HepG2 (cell line): ENCODE measurements at places on chromosomes 11 and 22.

- DNase-seq, result no peak
Observed at GRCh38 chr11:115581871-115582639, 77.8 kb upstream of the CADM1 start.

GRCh38 chr22:45790401-45790800 is 118.8 kb downstream of the ATXN10 start:
- no peak for DNase-seq

DNA sequence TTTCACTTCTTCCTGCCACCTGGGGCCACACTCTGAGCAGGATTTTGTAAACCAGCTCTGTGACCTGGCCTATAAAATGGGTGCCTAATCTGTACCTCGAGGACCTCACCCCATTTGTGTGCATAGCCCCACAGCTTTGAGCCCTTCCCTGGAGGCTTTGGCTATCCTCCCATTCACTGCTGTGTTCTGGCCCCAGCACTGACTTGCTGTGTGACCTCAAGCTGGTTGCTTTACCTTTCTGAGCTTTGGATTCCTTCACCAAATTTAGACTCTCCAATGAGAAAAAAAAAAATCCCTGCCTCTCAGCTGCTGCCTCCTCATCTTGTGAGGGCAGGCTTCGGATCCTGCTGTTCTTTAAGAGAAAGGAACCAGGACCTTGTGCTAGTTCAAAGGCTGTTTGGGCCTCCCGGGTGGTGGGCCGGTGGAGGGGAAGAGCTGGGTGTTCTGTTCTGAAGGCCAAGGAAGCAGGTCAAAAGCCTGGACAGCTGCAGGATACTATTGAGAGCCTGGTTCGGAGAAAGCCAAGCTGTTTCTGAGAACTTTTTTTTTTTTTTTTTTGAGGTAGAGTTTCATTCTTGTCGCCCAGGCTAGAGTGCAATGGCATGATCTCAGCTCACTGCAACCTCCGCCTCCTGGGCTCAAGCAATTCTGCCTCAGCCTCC is 1.1 kb upstream of the PYGM start:
- DNase-seq, result no peak

GRCh38 chr11:12757416-12757815 is 83.2 kb downstream of the TEAD1 start:
- no peak for DNase-seq

GRCh38 chr11:65159012-65159411 is 11.0 kb upstream of the SPDYC start:
- no peak for DNase-seq

DNA sequence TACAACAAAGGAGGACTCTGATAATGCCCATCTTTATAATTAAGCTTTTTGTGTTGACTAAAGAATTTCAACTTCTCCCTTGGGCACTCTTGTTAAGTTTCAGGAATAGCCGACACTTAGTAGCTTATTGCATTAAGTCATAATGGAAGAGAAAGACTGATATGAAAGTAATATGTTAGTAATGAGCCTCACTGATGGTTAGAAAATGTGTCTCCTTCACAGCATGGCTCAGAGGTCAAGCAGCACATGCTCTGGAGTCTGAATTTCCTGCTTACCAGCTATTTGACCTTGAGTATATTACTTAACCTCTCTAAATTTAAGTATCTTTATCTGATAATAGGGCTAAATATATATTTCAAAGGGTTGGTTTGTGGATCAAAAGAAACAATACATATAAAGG is 39.0 kb downstream of the PDGFD start:
- no peak for DNase-seq

- no peak for DNase-seq
Observed at GRCh38 chr11:120565466-120566155, 54.1 kb downstream of the GRIK4 start.

GRCh38 chr11:114615448-114616361 is 20.1 kb upstream of the NXPE4 start:
- no peak for DNase-seq

DNA sequence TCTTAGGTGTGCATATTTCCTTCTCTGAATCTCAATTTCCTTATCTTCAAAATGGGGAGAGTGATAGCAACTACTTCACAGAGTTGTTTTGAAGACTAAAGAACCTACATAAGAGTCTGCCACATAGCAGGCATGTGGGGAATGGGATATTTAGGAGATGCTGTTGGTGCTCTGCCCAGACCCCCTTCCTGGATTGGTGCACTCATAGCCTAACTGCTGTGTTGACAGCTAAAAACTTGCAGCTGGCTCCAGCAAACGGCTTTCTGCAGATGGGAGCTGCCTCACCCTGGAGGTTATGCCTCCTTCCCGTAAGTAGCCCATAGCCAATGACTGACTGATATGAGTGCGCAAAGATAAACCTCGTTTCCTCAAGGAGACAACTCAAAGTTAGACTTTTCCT is 106.1 kb downstream of the CD44 start:
- DNase-seq, result no peak

- DNase-seq, result no peak
Observed at GRCh38 chr22:29567338-29567737, 13.6 kb downstream of the NIPSNAP1 start.

GRCh38 chr11:86070142-86071056 is 1.5 kb upstream of the PICALM start:
- no peak for DNase-seq

DNA sequence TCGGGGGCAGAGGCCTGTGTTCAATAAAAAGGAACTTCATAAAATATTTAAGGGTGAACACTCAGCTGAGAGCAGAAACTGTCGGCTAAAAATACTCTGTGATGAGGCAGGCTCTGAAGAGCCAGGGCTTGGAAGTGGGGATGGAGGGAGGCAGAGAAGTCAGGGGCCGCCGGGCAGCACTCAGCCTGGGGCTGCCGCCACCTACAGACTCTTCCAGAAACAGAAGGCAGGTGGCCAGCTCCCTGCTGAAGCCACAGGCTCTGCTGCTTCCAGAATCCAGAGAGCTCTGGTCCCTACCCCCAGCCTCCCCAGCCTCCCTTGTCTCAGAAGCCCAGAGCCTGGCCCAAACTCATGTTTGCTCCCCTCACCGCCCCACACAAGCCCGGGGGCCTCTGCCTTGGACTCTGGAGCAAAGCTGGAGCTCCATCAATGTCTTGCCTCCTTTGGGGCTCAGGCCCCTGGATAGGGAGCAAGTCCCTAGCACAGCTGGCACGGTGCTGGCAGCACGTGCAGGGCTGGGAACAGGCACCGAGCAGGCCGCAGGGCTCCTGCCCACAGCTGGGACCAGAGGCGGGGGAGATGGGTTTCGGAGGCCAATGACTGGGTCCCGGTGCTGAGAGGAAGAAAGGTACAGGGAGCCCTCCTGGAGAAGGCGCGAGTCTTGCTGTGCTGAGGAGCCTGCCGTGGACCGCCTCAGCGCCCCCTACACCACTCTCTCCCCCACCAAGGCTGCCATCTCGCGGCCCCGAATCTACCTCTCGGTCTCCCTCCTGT is 8.2 kb downstream of the LRFN4 start:
- no peak for DNase-seq

DNA sequence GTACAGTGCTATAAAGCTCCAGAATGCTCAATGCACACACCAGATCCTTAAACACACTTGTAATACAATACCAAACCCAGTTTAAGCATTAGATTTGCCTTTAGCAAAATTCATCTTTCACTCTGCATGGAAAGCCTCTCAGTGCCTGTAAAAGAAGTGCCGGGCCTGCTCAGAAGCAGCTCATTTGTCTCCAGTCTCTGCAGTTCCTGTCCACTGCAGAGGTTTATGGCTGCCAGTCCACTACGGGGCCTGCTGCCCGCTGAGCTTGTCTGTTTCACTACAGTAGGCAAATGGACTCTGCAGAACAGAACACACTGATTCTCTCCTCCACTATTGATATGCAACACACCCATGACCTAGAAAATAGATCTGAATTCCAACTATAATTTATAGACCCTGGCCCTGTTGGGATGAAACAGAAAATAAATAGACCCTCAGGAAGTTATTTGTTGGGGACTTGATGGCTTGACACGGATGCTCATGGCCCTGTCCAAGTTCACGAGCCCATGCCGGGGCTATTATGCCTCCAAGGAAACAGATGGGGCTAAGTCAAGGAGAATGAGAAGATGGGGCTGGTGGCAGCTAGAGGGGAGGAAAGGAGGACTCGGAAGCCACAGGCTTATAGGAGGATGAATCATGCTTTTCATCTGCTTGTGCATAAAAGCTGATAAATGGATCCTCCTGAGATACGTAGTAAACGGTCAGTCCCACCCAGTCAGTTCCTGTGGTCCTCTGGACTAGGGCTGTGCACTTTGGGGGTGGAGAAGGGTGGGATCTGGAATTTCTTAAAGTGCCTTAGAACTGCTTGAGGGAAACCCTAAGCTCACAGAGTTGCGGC is 416.8 kb upstream of the TENM4 start:
- DNase-seq, result no peak

DNA sequence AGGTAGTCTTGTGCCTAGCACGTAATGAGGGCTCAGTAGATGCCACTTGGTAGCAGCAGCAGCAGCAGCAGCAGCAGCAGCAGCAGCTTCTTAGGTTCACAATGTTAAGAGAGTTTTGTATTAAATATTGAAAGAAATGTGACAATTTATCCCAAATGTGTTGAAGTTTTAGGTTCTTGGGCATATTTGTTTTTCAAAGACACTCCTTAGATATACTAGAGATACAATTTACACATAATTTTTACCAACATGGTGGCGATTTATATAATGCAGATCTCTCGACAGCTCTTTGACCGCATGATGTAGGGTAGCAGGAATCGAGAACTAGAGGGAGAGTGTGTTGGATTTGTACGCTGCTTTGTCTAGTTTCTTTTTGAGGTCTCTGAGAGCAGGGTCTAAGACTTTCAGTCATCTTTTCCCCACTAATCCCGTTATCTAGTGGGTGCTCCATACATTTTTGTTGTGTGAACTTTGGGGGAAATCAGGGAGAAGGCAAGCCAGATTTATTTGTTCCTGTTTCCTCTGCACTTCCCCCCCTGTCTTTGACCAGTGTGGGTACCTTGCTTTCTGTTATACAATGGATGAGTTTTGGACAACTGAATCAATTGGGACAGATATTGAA is 1.4 kb downstream of the FDX1 start:
- no peak for DNase-seq

- peak; percentile 12 for DNase-seq
Observed at GRCh38 chr11:61793083-61793828, 545 bp downstream of the FEN1 start.

DNA sequence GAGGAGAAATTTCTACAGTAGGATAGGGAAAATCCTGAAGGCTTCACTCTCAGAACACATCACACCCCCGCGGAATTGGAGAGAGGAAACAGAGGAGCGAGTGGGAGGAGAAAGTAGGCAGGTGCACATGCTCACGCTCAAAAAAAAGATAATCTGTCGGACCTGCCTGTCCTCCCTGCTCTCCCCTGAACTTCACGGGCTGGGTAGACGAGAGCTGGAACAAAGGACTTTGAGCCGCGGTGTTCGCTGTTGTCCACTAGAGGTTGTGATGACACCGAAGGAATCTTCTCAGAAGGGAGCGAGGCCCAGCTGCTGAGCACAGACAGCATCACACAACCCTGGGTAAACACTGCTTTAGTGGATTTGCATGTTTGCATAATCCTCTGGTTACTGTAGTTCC is 5.0 kb downstream of the SEZ6L start:
- DNase-seq, result peak; percentile 23

GRCh38 chr11:132992838-132993631 is 539.3 kb downstream of the OPCML start:
- no peak for DNase-seq

GRCh38 chr11:121421149-121421901 is 30.8 kb upstream of the SORL1 start:
- DNase-seq, result no peak

- no peak for DNase-seq
Observed at GRCh38 chr11:74815966-74816365, 67.3 kb downstream of the RNF169 start.

- no peak for DNase-seq
Observed at GRCh38 chr11:15807827-15808226, 548.5 kb downstream of the SOX6 start.

DNA sequence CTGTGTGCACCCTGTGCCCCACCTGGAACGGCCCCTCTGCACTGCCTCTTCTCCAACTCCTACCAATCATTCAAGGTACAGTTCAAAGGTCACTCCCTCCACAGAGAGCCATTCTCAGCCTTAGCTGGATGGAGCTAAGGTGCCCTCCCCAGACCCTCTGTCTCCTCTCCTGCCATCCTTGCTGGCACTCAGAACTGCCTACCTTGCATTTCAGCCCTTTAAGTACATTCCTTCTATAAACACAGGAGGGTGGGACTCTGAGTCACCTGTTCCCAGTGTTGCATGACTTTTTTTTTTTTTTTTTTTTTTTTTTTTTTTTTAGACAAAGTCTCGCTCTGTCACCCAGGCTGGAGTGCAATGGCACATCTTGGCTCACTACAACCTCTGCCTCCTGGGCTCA is 8.6 kb downstream of the TTLL1 start:
- DNase-seq, result peak; percentile 57

DNA sequence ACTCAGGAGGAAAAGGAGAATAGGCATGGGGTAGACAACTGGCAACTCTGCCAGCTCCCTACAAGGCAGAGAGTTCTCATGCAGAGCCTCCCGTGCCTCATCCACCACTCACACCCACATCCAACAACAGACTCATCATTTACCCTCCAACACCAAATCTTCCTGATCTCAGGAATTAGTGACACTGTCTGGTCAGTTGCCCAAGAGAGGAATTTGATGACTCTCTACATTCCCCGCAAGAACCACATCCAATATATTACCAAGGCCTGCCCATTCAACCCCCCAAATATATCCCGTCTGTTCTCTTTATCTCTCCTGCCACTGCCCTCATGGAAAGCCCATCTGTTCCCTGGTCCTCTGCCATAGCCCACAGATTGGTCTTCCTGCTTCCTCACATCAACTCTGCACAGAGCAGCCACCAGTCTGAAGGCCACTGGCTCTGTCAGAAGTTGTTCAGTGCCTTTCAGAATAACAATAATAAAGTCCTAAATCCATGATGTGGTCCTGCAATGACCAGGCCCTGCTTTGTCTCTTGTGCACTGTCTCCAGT is 57.5 kb upstream of the CD82 start:
- no peak for DNase-seq

- no peak for DNase-seq
Observed at GRCh38 chr11:28442131-28442530, 333.9 kb downstream of the METTL15 start.

- no peak for DNase-seq
Observed at GRCh38 chr11:88402192-88402715, 64.7 kb upstream of the CTSC start.

DNA sequence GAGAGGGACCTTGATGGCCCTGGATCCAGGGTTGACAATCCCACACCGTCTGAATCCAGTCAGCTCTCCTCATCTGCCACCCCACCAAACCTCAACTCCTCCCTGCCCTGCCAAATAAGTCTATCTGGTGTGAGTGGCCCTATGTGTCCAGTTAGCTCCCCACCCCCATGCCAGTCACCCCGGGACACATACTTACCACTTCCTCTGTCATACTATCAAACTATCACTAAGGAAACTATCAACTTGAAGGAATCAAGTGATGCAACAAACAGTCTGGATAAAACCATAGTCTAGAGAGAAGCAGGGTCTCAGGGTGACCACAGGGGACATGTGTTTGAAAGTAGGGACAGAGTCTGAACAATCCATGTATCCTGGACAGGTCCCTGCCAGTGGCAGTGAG is 13.2 kb upstream of the CSF2RB start:
- no peak for DNase-seq

- no peak for DNase-seq
Observed at GRCh38 chr11:130187096-130187495, 27.5 kb downstream of the ST14 start.
